IPS DF 6.9 (cell line): ENCODE measurements at places on chromosomes 7 and 10.

- H3K4me3 ChIP-seq: peak overlapping the region; percentile 30; the same call in 1 of the 2 replicates
- H3K27ac ChIP-seq: no peak overlapping the region
- peaks cover 7% of the 10 kb centered on the region for H3K4me1 ChIP-seq
- peak; percentile 16 for DNase-seq
- peaks cover 4% of the 10 kb centered on the region for H3K27me3 ChIP-seq
Observed at GRCh38 chr7:93043385-93043985, 74.3 kb downstream of the SAMD9 start.

GRCh38 chr7:4959893-4960292 lies 906 bp upstream of the MMD2 start:
- no peak for DNase-seq
- H3K4me3 ChIP-seq: no peak overlapping the region

DNA sequence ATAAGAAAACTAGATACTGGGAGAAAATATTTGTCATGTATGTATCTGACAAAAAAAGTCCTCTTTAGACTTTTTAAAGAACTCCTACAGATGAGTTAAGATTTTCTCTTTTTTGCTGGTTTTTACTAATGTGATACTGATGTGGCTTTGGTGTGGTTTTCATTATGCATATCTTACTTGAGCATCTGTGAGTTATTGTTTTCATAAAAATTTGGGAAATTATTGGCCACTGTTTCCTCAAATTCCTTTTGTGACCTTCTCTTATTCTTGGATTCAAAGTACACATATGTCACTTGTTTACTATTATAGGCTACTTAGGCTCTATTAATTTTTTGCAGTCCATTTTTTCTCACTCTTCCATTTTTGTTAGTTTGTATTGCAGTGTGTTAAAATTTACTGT lies 89.0 kb downstream of the PPP1R9A start:
- H3K4me3 ChIP-seq: no peak overlapping the region
- no peaks in the 10 kb centered on the region for H3K27me3 ChIP-seq
- no peaks in the 10 kb centered on the region for H3K4me1 ChIP-seq
- H3K36me3 ChIP-seq: no peaks in the 10 kb centered on the region

- no peak overlapping the region for H3K27ac ChIP-seq
- H3K36me3 ChIP-seq: no peaks in the 10 kb centered on the region
- DNase-seq: no peak
- H3K27me3 ChIP-seq: peaks cover 11% of the 10 kb centered on the region; the same call in 1 of the 2 replicates
- no peak overlapping the region for H3K4me3 ChIP-seq
Observed at GRCh38 chr7:50308532-50309385, 4.2 kb downstream of the IKZF1 start.

GRCh38 chr10:33309406-33309805 lies 25.1 kb downstream of the NRP1 start:
- no peaks in the 10 kb centered on the region for H3K36me3 ChIP-seq
- no peaks in the 10 kb centered on the region for H3K27me3 ChIP-seq
- no peak overlapping the region for H3K4me3 ChIP-seq
- no peaks in the 10 kb centered on the region for H3K4me1 ChIP-seq
- no peak overlapping the region for H3K27ac ChIP-seq
